Fibroblast of lung (primary cell): ENCODE measurements at places on chromosomes 13 and 19. TPM values are rescaled to one million over a fixed set of nuclear protein-coding genes. Genes with fewer than 3 reads are reported as not detected.

Gene NKPD1
- total RNA-seq: 0.17 and 0.26 TPM in 2 replicates

Gene ZNF320
- 14.6 and 19.7 TPM in 2 replicates for total RNA-seq

Gene GJB2
- total RNA-seq: under 0.01 TPM in 1 of 2 replicates, not detected in the other

Gene ALG5
- 30.3 and 34.8 TPM in 2 replicates for total RNA-seq

Gene CYP4F12
- not detected in 2 replicates for total RNA-seq

Gene MAP4K1
- under 0.01 and 0.17 TPM in 2 replicates for total RNA-seq

Gene SSC5D
- 19.3 and 19.7 TPM in 2 replicates for total RNA-seq

Gene SELENOV
- total RNA-seq: not detected in 2 replicates

Gene VSIG10L
- 0.26 and 0.33 TPM in 2 replicates for total RNA-seq

Gene CD37
- total RNA-seq: not detected in 2 replicates

Gene TEX101
- total RNA-seq: not detected in 2 replicates

Gene ERICH6B
- not detected in 2 replicates for total RNA-seq

Gene ATP7B
- total RNA-seq: 2.6 and 3.3 TPM in 2 replicates

Gene ZGLP1
- 0.51 and 0.66 TPM in 2 replicates for total RNA-seq

Gene SLC10A2
- total RNA-seq: not detected in 2 replicates

Gene CFD
- 18.8 and 206 TPM in 2 replicates for total RNA-seq

Gene IGFL1
- total RNA-seq: not detected in 2 replicates

Gene EPS8L1
- total RNA-seq: 0.17 and 0.51 TPM in 2 replicates

Gene MAMSTR
- 0.51 and 0.99 TPM in 2 replicates for total RNA-seq

Gene HPN
- 0.33 and 0.51 TPM in 2 replicates for total RNA-seq

Gene SLC6A16
- total RNA-seq: under 0.01 TPM in 2 replicates

Gene PLA2G4C
- 31.9 and 39.3 TPM in 2 replicates for total RNA-seq

Gene IRS2
- 2.3 TPM in 2 replicates for total RNA-seq

Gene LILRA5
- total RNA-seq: not detected in 2 replicates

Gene STOML3
- total RNA-seq: not detected in 2 replicates

Gene LILRA1
- total RNA-seq: not detected in 2 replicates

Gene ZNF534
- under 0.01 and 0.17 TPM in 2 replicates for total RNA-seq

Gene ZNF439
- total RNA-seq: 4.9 and 9.4 TPM in 2 replicates

Gene ZNF563
- total RNA-seq: 3.1 and 5.3 TPM in 2 replicates

Gene CYP4F8
- total RNA-seq: not detected in 2 replicates

Gene GPR4
- under 0.01 TPM in 1 of 2 replicates, not detected in the other for total RNA-seq

Gene GPR12
- not detected in 2 replicates for total RNA-seq

Gene SERPINE3
- total RNA-seq: not detected in 2 replicates

Gene CDC42EP5
- total RNA-seq: 14.7 and 15.9 TPM in 2 replicates

Gene ZNF578
- 5.1 and 9.6 TPM in 2 replicates for total RNA-seq

Gene DNAJC15
- total RNA-seq: 6.2 and 18.5 TPM in 2 replicates

Gene SULT2A1
- total RNA-seq: not detected in 2 replicates

Gene FAM83E
- total RNA-seq: 0.50 and 1.0 TPM in 2 replicates

Gene POGLUT2
- total RNA-seq: 11.7 and 14.6 TPM in 2 replicates

Gene KLK2
- total RNA-seq: not detected in 2 replicates
